MV-4-11 (cell line): ENCODE measurements at places on chromosomes 5 and 9.

DNA sequence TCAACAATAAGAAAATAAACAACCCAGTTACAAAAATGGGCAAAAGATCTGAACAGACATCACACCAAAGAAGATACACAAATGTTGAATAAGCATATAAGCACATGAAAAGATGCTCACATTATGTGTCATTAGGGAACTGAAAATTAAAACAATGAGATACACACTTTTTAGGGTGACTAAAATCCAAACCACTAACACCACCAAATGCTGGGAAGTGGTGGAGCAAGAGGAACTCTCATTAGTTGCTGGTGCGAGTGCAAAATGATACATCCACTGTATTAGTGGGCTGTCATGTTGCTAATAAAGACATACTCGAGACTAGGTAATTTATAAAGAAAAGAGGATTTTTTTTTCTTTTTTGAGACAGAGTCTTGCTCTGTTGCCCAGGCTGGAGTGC, 329.1 kb downstream of the TMEM38B start:
- peak; percentile 26 for DNase-seq

DNA sequence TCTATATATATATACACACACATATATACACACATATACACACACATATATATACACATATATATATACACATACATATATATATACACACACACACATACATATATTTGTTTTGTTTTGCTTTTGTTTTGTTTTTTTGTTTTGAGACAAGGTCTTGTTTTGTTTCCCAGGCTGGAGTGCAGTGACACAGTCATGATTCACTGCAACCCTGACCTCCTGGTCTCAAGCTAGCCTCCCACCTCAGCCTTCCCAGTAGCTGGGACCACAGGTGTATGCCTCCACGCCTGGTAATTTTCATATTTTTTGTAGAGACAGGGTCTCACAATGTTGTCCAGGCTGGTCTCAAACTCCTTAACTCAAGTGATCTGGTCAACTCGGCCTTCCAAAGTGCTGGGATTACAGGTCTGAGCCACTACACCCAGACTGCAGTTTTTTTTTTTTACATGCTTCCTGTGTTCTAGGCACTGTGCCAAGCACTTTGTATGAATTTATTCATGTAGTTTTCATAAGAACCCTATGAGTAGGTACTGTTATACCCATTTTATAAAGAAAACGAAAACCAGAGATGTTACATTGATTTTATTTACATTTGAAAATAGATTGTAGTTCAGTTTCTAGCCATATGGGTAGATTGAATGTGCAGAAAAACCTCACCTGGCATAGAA, 120.7 kb downstream of the PBX3 start:
- DNase-seq: no peak

- DNase-seq: no peak
Measured at GRCh38 chr5:174047472-174048099, 2.1 kb downstream of the NSG2 start.

DNA sequence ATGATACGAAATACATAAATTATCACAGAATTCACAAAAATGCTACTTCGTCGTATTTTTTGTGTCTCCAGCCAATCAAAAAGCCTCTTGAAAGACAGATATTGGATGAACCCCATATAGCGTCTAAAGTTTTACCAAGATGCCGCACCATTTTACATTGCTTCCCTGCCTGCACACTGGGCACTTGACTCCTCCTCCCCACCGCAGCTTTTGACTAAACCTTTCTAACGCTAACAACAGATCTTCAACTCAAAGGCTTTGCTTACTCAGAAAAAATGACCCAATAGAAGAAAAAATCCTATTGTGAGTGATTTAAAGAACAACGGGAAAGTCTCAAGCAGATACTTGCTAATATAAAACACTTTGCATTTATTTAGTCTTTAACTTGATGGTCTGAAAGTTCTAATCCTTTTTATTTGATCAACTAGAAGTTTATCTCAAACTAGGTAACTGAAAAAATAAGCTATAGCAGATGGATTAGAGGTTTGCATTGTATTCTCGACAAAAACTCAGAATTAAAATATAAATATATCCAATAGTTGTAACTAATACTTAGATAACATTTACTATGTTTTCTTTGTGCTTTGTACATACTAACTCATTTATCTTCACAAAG, 609.1 kb upstream of the DMAC1 start:
- DNase-seq: no peak

DNA sequence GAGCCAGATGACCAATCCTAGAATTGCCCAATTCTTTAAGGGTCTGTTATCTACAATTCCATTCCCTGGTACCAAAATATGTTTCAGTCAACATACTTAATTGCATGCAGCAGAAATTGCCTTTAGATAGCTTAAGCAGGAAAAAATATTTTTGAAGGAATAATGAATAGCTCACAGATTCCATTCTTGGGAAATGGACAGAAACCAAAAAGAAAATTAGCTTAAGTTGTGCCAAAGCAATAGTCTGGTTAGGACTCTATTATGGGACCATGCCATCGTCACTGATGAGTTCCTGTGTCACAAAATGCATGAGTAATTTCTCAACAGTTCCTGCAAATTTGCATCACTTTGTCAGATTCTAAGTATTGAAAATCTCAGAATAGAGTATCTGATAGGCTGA, 12.3 kb downstream of the ACTBL2 start:
- DNase-seq: no peak

- DNase-seq: no peak
Measured at GRCh38 chr5:17070647-17071046, 134.6 kb upstream of the MYO10 start.

- DNase-seq: peak; percentile 34
Measured at GRCh38 chr9:99746406-99746805, 75.3 kb upstream of the NR4A3 start.

- no peak for DNase-seq
Measured at GRCh38 chr9:94782355-94783101, 56.0 kb downstream of the AOPEP start.

DNA sequence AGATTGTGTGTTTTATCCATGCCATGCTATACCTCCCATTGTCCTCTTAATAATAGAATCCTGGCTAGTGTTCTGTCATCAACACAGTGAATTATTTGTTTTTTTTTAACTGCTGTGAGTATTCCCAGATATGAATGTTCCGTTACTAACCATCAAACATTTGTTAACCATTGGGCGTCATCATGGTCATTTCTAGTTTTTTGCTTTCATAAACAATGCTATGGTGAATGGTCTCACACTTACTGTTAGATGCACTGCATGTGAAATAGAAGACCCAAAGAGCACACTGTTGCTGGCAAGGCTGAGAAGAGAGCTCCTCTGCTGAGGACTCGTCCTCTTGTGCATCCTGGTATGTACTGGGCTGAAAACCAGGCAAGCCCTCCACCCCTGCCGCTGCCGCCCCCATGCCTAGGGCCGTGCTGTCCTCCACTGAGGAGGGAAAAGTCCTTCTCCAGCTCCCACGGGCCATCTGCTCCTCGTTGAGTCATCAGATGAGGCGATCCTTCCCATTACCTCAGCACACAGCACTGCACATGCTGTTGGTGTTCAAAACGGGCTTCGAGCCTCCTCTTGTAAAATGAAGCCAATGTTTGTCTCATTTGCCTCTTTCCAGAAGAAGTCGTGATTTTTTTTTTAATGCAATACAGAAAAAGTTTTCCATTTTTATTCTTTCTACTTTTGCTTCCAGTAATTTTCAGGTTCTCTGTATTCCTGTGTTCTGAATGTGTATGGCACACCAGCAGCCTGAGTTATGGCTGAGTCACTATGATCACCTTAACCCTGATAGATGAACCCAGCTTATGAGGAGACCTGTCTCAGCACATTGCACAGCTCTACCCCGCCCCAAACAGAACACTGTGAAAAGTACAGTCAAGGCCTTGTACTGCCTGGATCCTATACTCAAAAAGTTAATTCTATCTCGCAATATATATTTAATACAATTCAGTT, 219.0 kb downstream of the AOPEP start:
- DNase-seq: no peak

GRCh38 chr5:88248094-88248493, 20.6 kb downstream of the TMEM161B start:
- no peak for DNase-seq

GRCh38 chr5:57232293-57233033, 58.6 kb downstream of the GPBP1 start:
- no peak for DNase-seq
